ENCODE measurements at places on chromosomes 7 and 10.

GRCh38 chr7:28835800-28836199 is 122.3 kb downstream of the TRIL start:
- DNase-seq = no peak

GRCh38 chr10:86348321-86349210 is 18.0 kb downstream of the GRID1 start:
- DNase-seq = no peak

DNA sequence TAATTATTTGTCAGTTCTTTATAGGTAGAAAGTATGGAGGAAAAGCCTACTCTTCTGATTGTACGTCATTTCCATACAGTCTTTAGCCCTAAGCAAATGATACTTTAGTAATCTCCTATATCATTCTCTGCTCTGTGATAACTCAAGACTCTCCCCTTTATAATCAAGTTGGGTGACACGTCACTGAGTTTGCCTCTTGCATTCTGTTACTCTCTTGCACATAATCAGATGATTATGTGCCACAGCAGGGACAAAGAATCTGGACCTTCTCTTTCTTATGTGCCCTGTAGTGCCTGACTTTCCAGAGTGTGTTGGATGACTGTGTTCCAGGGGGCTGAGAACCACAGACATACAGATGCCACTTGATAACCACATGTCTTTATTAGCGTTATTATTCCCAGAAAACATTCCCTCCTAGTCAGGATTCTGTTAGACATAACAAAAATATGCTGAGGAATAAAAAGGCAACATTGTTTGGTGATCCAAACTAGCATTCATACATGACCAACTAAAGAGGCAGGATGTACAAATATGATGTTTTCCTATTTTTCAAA is 116.4 kb upstream of the HGF start:
- no peak for DNase-seq

DNA sequence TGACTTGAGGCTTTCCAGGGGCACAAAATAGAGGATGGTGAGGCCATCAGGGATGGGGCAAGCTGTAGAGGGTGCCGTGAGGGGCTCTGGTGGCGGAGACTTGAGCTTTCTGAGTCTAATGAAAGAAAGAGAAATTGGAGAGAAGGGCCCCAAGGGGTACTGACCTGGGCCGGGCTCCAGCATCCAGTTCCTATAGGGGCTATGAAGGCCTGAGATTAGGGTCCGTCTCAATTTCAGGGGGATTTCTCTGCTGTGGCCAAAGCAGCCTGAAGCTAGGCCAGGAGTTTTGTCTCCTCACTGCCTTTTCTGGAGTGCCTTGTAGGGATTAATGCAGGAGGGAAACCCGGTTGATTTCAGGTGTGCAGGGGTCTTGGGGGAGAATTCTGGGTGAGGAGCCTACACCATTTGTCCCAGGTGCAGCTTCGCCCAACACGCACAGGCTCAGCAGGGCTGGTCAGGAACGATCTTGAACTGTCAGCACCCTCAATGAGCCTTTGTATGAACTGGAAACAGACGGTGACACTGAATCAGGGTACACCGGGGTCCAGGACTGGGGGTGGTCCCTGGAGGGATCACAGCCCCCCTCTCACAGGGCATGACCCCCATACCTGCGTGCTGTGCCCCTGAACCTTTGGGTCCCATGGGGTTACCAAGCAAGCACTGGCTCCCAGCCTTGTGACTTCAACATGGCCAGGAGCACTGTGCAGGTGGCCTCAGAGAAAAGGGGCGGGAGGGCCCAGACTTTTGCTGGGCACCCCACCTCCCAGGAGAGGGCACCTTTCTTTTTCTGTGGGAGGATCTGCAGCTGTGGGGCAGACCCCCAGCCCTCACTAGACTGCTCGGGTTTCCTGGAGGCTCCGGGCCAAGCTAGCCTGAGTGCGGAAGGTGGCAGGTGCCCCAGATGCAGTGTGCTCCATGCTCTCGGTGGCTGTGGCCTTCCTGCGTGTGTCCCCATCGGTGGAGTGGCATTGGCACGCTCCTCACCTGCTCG is 122.9 kb upstream of the RET start:
- no peak for DNase-seq

DNA sequence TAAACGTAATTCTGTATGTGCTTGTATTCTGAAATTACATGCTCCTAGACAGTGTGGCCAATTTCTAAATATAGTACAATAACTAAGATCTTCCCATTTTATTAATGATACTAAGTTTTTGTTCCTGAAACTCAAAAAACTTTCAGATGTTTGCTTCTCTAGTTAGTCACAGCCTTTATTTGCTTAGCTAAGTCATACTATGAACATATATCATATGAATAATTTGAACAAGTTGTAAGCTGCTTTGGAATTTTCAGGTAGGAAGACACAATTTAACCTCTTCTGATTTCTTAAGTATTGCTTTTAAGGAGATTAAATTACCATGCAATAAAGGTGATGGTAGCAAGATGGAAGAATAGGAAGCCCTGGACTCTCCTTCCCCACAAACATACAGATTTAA is 148.7 kb downstream of the AMPH start:
- peak; percentile 7 for DNase-seq

GRCh38 chr7:137074391-137075030 is 206.1 kb downstream of the CHRM2 start:
- no peak for DNase-seq

GRCh38 chr10:11443468-11444154 is 167.8 kb downstream of the USP6NL start:
- no peak for DNase-seq

- DNase-seq = no peak
Measured at GRCh38 chr10:70417568-70417967, 13.6 kb downstream of the EIF4EBP2 start.

DNA sequence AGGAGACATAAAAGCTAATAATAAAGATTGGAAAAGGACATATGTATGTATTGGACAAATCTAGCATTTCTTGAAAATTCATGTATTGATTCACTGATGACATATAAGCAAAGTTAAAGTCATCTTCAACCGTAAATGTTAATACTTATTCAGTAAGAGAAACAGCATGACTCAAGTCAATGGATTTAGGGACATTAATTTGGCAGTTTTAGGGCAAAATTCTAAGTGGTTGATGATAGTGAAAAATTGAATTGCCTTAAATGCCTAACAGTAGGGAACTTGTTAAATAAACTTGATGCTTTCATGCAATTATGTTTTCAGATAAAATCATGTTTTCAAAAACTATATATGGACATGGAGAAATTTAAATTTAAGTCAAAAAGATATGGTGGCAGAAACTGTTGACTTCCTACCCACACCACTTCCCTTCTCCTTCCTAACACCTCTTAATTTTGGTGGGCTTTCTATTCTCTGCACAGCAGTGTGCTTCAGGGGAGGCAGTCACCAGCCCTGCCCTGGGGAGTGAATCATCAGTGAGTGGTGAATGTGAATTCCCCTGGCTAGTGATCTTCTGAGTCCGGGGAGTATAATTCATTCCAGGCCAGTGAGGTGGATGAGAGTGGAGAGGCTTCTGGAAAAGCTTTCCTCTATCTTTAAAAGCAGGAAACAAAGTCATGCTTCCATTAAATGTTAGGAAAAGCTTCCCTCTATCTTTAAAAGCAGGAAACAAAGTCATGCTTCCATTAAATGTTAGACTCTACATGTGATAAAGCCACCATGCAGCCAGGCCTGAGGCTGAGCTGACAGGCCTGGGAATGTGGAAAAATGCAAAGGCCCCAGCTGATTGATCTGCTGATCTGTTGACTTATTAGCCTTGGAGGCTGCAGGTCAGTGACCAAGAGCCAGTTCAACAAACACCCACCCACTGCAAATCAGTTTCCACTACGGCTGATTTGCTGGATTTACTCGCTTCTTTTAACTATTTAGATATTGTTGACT is 25.2 kb upstream of the ITGB1 start:
- DNase-seq = no peak

DNA sequence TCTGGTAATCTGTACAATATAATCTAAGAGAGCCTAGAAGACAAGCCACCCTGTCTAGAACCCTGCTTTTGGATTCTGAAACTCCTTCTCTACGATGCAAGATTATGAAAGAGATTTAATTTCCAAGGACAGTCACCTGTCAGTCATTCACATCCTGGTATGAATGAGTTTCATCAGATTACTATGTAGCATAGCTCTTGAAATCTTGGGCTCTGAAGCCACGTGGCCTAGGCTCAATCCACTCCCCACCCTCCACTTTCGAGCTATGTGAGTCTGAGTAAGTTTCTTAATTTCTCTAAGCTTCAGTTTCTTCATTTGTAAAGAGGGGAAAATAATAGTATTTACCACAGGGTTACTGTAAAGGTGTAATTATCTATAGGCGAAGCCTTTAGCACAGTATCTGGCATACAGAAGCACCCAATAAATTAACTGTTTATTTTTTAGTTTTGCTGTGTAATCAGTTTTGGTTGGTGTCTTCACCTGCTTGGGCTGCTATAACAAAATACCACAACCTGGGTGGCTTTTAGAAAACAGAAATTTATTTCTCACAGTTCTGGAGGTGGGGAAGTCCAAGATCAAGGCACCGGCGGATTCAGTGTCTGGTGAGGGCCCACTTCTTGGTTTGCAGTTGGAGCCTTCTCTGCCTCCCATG is 71.3 kb downstream of the MYOF start:
- DNase-seq = no peak

DNA sequence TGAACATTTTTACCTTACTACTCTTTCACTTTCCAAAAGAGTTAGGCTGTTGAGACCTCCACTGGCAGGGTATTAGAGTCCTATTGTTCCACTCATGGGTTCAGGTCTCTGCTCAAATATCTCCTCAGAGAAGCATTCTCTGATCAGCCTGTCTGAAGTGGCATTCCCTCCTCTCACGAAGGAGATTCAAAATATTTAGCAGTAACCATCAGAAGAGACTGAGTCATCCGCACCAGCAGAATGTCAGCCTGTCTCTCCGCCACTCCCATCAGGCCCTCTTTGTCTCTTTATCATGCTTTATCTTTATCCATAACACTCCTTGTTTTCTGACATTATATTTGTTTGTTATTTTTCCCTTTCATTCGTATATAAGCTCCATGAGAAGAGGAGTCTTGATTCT is 79.1 kb downstream of the AASS start:
- DNase-seq = no peak

DNA sequence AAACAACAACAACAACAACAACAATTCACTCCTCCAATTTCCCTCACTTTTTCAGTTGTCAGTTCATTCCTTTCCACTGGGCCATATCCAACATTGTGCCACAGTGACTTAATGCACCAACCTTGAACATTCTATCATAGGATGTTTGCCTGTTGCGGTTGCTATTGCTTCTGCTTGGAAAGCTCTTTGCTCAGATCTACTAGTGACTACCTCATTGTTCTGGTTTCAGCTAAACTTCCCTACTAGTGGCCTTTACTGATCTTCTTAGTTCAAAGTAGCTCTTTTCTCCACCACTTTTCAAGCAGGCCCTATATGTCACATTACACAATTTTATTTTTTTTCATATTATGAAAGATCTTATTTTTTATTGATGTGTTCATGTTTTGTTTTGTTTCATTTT is 9.8 kb upstream of the STEAP4 start:
- no peak for DNase-seq

DNA sequence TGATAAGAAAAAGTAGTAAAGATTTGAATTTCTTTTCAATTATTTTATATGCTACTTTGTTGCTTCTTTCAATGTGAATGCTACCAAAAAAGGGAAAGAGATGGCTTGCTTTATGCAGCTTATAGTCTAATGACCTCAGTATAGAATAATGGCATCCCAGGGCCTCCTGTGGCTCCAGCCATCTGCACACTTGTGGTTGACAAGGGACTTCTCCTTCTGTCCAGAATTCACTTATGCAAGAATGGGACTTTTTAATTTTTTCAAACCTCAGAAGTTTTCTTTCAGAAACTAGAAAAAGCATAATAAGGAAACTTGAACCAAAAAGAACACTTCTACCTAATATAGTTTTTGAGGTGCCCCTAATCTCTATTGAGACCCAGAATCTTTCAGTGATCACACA is 310.9 kb downstream of the CTNNA3 start:
- no peak for DNase-seq

DNA sequence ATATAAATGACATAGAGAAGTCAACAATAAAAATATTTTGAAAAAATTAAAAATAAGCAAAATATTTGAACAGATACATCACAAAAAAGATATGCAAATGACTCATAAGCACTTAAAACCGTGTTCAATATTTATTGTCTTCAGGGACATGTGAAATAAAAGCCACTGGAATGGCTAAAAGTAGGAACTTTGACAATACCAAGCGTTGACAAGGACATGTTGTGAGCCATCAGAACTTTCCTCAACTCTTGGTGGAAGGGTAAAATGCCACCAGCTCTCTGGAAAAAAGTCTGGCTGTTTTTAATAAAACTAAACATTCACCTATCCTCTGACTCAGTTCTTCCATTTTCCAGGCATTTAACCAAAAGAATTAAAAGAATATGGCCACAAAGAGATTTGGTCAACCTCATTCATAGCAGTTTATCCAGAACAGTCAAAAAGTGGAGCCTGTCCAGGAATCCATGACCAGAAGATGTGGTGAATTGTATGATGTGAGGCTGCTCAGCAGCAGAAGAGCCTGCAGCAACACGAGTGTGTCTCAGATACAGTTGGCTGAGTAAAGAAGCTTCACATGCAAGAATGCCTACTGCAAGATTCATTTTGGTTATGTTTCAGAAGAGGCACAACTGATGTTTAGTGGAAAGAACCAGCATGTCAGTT is 7.1 kb upstream of the KLF6 start:
- DNase-seq = no peak

DNA sequence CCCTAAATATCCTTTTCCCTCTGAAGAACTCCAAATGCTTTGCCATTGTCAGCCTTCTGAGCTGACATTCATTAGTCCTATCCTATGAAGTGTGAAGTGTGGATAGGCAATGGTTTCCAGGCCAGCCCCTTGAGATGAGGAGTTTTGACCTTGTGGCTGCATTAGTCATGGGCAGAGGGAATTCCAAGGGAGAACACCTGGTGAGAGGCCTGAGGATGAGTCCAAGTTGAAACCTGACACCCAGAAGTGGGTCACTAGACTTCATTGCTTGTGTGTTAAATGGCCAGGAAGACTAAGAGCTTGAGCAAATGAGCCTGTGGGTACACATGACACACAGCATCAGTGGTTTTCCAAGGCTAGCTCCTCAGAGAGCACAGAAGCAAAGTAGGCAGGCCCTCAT is 260.8 kb downstream of the SKAP2 start:
- DNase-seq = no peak

DNA sequence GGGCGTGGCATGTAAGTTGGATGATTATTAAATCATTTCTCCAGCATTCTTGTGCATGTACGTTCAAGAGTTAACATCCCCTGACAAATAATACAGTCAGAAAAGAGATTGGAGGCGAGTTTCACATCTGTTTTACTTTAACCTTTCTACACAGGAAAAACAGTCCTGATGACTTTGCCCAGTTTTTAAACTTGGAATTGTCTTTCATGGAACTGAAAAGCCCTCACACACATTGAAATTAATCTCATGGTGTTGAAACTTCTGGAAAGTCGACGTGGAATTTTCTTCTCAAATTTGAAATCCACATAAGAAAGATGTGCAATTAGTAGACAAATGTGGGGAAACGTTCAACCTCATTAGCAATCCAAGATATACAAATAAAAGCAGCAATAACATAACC is 31.2 kb upstream of the ZNF438 start:
- no peak for DNase-seq

DNA sequence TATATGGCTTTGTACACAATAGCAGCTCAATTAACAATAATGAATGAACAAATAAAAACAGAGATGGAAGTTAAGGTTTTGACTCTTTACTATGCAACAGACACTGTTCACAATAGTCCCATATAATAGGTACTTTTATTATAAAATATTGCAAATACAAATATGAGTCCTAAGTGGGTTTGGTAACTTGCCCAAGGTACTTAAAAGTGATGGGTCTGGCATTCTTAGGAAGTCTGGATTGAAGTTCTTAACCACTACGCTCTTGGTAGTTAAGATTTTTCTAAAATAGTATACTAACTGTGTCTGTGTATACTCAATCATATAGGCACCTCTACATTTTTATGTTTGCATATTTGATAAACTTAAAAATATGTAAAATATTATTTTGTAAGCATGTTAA is 55.5 kb downstream of the HGF start:
- DNase-seq = no peak
